Left renal pelvis (tissue), 4 donors: ENCODE measurements at places on chromosomes 7 and 10.

DNA sequence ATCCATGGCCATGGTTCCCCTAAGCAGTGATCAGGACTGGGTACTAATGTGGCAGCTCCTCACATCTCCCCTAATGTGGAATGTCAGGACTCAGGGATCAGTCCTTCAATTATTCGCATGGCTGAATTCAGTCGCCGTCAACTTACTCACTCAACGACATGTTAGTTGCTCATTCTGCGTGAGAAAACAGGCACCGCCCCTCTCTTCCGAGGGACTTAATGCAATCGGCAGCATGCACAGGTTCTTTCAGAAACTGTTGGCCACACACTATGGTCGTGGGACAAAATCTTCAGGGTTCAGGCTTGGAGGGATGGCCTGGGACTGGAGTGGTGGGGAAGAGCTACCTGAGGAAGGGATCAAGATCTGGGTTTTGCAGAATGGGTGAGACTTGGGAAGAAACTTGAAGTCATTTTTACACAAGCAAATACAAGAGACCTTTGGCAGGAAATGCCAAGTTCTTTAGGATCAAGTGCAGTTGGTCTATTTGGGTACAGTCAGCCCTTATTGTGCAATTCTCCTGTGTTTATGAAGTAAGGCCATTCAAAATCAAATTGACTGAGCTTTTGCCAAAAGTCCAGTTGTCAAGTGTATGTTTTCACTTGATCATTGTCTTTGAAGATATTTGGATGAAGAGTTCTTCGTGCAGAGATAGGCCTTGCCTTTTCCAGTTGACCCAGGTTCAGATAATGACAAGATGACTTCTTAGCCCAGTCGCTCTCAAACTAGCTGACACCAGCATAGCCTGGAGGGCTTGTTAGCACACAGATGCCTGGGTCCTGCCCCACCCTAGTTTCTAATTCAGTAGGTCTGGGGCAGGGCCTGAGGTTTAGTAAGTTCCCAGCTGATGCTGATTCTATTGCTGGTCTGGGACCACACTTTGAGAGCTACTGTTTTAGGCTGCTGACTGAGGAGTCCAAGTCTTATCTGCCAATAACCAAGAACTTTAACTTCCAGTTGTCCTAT, 48.5 kb downstream of the LRRC18 start:
- DNase-seq: no peak

- DNase-seq: no peak
Measured at GRCh38 chr10:31083765-31084184, 52.1 kb upstream of the ZNF438 start.

DNA sequence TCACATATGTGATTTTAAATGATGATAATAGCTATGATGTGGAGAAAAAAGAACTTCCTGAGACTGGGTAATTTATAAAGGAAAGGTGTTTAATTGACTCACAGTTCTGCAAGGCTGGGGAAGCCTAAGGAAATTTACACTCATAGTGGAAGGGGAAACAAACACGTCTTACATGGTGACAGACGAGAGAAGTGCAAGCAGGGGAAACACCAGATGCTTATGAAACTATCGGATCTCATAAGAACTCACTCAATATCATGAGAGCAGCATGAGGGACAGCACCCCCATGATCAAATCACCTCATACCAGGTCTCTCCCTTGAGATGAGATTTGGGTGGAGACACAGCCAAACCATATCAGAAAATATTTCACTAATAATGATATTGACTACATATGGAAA, 4.1 kb upstream of the LIPN start:
- no peak for DNase-seq

DNA sequence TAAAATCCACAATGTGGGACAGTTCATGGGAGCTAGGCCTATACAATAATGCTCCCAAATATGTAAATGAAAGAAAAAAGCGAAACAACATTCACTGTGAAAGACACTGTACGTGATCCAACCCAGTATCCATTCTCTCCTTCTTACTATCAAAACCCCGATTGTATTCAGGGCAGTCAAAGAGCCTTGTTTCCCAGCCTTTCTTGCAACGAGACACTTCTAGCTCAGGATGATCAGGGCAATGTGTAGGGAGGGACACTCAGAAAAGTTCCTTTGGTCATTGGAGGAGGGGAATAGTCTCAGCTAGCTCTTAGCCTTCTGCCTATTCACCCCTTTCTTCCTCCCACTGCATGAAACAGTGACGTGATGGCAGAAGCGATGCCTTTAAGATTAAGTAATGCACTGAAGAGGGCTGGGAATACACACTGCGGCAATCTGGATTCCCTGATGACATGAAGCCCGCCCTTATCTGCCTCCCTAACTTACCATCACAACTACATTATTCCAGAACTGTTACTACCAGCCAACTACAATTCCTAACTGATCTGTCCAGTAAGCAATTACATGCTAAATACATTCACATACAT, 27.3 kb downstream of the UBE2H start:
- no peak for DNase-seq

- no peak for DNase-seq
Measured at GRCh38 chr10:25068152-25069058, 52.0 kb downstream of the THNSL1 start.

- no peak for DNase-seq
Measured at GRCh38 chr7:116316838-116317628, 106.7 kb downstream of the TES start.

- DNase-seq: no peak
Measured at GRCh38 chr7:1274876-1275375, 42.3 kb downstream of the UNCX start.

DNA sequence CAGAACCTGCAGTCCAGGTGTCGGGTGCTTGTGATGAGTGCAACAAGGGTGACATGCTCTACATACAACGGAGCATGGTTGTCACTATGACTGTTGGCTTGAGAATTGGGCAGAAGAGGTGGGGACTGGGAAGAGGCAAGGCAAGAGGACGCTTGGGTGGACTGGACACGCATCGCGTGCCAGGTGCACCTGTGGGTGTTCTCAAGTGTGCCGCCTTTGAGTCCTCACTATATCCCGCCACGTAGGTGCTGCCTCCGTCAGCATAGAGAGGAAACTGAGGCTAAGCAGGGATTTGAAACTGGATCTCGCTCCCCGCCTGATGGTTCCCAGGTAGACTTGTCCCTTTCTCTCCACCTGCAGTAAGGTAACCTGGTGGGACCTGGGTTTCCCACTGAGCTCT, 27.2 kb downstream of the CDH23 start:
- no peak for DNase-seq

GRCh38 chr7:77199013-77199966, at the start of gene FGL2:
Gene FGL2 (minus strand): TSS chr7:77199819. CDS start chr7:77199793, 26 bp downstream.
- DNase-seq: no peak

DNA sequence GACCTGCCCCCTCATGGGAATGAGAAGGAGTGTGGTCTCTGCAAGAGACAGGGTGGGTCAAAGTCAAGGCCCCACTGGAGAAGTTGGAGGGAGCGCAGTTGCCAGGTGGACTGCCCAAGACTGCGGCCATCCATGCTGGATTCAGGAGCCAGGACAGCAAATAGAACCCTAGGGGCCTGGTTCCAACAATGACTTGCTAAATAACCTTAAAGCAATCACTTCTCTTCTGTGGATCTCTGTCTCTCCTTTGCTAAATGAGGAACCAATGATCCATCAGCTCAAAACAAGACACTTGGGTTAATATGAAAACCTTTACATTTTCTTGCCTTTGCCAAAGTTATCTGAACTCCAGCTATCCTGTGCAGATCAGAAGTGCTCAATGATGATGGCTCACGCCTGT, 12.6 kb upstream of the YWHAG start:
- DNase-seq: no peak

- DNase-seq: no peak
Measured at GRCh38 chr7:114048386-114049235, 129.8 kb upstream of the PPP1R3A start.

DNA sequence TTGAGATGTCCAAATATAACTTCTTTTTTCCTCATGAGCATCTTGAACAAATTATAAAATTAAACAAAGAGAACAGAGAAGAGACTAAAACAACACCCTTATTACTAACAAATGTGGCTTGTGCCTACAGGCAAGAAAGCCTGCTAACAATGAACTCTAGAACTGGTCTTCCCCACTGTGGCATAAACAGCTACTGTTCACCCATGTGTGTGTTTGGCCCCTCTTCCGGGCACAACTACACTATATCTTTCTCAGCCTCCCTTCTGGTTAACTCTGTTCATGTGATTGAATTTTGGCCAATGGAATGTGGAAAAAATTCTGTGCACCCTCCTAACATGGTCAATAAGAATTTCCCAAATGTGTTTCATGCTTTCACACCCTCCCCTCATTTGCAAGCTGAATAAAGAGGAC, 117.0 kb downstream of the KBTBD2 start:
- no peak for DNase-seq

DNA sequence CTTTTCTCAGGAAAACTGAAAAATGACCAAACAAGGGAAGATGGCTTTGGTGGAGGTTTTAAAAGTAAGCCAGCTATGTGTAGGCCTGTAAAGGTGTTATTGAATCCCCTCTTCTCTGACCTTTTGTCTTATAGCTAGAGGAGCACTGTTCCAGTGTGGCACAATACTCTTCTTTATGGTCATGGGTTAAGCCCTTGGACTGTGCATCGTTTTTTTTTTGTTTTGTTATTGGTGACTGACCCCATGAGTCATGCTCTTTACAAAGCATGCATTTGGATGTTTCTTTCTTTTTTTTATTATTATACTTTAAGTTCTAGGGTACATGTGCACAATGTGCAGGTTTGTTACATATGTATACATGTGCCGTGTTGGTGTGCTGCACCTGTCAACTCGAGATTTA, 19.6 kb upstream of the FAM25A start:
- DNase-seq: no peak

DNA sequence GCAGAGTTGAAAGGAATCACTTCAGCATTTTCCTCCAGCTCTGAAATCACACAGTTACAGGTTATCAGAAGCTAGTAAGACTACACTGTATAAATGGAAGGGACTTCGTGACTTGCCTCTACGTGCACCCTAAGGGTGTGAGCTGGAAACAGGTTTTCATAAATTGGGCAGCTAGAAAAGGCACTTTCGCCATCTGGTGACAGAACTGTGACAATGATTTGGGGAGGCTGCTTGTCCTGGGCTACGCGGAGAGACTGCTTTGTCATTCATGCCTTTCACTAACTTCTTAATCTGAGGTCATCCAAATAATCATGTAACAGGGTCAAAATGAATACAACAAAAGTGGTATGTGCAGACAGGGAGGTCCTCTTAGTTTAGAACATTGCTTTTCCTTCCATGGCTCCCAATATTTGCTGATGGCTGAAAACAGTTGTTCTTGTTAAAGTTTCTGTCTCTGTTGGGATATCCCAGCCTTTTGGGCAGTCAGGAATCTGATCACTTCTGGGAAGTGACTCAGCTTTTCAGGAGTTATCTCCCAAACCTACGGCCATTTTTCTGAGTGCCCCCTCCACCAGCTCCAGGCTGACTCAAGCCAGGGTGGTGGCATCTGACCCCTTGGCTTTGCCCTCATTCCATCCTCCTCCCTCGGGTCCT, 17.8 kb downstream of the VWC2 start:
- no peak for DNase-seq

GRCh38 chr7:29811586-29811985, 5.3 kb downstream of the WIPF3 start:
- DNase-seq: no peak

GRCh38 chr7:68313806-68314205, 1284.5 kb upstream of the AUTS2 start:
- DNase-seq: no peak

DNA sequence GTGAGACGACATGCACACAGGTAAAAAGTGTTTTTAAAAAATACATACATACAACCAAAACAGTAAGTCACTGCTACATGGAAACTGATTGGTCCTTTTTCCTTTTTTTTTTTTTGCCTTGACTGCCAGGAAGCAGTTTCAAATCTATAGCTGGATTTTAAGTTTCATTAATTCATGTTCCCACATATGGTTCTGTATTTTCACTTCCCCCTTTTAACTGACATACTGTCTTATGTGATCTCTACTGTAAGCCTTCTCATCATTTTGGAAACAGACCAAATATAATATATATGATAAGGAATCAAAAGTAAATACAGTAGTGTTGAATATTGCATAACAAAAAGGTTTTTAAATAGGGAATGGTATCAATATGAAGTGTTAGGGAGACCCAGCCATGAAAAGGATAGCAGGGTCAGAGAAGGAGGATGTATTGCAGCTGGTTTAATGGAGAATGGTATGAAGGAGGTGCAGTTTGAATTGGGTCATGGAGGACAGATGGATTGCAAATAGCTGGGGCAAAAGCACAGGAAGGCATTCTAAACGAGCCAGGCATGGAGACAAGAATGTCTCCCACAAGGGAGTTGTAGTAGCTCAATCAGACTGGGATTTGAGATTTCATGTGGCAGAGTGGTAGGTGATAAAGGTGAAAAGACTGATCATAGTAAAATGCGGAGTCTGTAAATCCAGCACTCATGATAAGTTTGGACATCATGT, 5.4 kb downstream of the CAV1 start:
- no peak for DNase-seq

DNA sequence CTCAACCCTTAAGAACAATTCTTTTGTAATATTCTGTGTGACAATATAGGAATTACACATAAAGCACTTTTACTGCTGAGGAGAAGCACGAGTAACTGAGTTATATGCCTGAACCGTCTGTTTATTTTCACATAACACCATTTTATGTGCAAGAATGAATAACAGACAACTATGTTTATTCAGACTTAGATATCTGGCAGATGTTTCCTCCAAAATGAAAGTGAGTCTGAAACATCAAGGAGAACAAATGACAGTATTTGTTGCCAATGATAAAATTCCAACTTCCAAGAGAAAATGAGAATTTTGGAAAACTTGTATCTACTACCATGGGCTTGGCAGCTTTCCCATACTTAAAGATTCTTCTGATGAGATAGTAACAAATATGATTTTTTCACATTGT, 51.4 kb downstream of the DNMBP start:
- DNase-seq: no peak

- DNase-seq: no peak
Measured at GRCh38 chr7:20491284-20491683, 124.2 kb upstream of the ABCB5 start.

DNA sequence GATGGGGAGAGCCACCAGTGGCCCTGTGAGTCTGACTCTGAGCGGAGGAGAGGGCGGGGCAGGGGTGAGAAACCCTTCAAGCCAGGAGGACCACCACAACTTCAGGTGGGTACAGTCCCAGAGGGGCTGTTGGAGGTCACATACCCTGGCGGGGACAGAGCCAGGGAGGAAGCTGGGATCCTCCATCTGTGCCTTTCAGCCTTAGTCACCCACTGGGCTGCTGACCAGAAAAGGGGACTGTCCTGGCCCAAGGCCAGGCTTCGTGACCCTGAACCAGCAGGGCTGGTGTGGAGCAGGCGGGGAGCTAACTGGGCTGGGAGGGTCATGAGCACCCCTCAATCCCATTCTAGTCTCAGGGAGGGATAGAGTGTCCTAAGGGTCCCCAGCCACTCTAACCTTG, 1.5 kb upstream of the CALHM3 start:
- DNase-seq: no peak

- DNase-seq: no peak
Measured at GRCh38 chr7:90613088-90613498, 17.0 kb downstream of the CDK14 start.

GRCh38 chr7:29612596-29612995, 49.0 kb downstream of the PRR15 start:
- no peak for DNase-seq
